ENCODE measurements at places on chromosomes 12 and 14.

DNA sequence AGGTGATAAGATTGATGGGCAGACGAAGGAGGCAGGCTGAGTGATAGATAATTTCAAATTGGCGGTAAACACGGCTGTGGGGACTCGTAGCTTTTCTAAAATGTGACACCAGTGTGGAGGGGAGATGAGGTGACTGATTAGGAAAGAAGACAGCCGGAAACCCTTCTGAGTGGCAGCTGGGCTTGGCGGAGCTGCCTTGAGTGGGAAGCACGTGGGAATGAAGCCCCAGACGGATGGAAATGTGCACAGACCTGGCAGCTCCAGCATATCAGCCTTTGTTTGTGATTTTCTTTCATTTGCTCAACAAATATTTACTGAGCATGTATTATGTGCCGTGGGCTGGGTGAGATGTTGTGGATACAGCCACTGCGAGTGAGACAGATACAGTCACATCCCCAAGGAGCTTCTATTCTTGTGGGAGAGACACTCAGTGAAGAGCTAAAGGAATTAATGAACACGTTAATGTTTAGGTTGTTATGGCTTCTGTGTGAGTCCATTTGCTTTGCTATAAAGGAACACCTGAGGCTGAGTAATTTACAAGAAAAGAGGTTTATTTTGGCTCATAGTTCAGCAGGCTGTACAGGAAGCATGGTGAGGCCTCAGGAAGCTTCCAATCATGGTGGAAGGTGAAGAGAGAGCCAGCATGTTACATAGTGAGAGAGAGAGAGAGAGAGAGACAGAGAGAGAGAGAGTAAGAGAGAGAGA is 65.5 kb upstream of the LHX5 start:
- no peak for DNase-seq

GRCh38 chr12:116376354-116377193 is 99.1 kb upstream of the MED13L start:
- DNase-seq: no peak

DNA sequence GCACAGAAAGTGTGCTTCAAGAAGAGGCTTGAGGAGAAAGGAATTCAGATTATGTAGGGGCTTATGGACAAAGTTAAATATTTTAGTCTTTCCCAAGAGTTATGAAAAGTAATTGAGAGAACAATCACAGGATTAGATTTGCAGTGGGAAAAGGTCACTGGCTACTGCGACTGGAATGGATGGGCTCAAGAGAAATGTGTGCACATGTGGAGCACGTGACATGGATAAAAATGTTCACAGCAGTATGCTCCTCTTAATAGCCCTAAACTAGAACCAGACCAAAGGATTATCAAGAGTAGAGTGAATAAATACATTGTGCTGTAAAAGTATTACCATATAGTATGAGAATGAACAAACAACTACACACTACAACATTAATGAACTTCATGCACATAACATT is 78.1 kb downstream of the ABCD2 start:
- DNase-seq: no peak

GRCh38 chr12:65586796-65587195 is 237.5 kb upstream of the HMGA2 start:
- DNase-seq: no peak

DNA sequence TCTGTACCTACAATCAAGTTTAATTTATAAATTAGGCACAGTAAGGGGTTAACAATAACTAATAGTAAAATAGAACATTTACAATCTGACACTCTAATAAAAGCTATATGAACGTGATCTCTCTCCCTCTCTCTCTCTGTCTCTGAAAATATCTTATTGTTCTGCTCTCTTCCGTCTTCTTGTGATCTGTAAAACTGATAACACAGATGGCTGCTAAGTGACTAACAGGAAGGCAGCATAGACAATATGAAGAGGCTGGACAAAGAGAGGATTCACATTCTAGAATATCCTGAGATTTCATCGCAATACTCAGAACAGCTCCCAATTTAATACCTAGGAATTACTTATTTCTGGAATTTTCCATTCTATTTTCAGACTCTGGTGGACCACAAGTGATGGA is 827.2 kb downstream of the FLRT2 start:
- no peak for DNase-seq

DNA sequence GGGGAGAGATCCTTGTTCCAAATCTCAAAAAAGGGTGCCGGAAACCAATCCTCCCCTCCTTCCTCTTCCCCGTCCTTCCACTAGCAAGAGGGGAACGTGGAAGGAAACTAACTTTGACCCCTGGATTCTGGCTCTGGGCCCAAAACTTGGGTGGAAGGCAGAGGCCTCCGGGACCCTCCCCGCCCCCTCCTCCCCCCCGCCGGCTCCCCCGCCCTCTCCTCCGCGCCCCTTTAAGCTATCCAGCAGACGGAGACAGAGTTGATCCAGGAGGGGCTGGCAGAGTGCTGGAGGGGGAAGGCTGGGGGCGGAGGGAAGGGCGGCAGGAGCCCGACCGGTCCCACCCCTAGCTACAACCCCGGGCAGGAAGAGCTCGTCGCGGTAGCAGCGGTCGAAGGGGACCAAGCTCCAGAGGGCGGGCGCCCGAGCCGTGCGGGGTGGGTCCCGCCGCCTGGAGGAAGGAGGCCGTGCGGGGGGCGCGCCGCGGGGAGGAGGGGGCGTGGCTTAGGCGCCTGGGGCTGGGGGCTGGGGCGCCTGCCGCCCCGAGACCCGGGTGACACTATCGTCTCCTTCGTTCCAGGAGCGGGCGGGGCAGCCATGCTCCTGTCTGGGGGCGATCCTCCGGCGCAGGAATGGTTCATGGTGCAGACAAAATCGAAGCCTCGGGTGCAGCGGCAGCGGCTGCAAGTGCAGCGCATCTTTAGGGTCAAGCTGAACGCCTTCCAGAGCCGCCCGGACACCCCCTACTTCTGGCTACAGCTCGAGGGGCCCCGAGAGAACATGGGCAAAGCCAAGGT is at the start of gene NYNRIN:
NYNRIN (plus strand) TSS at position 351 of the 794 bp plus-strand sequence; CDS start at position 595, 244 bp downstream.
- no peak for DNase-seq

- DNase-seq: no peak
Observed at GRCh38 chr14:91405241-91405721, 12.3 kb downstream of the CCDC88C start.

- peak; percentile 66 for DNase-seq
Observed at GRCh38 chr12:46661110-46661845, 164.5 kb downstream of the SLC38A4 start.

DNA sequence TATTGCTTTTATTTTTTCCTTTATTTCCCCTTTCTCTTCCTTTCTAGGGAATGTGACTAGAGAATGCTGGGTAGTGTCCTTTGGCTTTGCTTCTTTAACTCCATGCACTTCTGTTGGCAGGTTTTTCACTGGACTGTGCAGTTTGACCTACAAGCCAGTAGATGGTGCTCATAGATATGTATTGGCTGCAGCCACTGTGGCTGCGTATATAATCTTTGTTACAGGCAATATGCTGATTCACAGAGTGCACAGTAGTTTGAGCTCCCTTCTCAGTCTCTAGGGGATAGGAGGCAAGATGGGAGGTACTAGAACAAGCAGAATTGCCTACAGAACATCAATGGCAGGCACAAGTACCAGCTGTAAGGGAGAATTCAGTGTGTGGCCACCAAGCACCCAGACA is 503.5 kb downstream of the LRFN5 start:
- DNase-seq: no peak

GRCh38 chr12:69027411-69027881 is 94.5 kb upstream of the CPM start:
- no peak for DNase-seq

DNA sequence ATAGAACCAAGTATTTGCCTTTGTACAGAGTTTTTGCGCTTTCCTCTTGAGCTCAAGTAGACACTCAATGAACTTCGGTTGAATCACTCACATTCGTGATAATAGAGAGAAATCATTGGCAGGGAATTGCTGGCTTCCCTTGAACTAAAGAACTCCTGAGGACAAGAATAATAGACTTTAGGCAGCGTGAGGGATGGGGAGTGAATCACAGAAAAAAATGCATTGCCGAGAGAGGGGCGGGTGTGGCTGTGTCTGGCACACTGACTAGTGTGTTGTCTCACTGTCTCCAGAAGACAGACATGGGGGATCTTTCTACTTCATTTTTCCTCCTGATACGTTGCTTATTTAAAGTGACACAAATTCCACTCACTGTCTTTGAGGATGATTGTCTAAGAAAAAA is 805.2 kb downstream of the BCL11B start:
- no peak for DNase-seq

- DNase-seq: no peak
Observed at GRCh38 chr12:12546314-12546772, 16.3 kb downstream of the DUSP16 start.

- DNase-seq: no peak
Observed at GRCh38 chr14:104973385-104974145, 4.6 kb downstream of the AHNAK2 start.

DNA sequence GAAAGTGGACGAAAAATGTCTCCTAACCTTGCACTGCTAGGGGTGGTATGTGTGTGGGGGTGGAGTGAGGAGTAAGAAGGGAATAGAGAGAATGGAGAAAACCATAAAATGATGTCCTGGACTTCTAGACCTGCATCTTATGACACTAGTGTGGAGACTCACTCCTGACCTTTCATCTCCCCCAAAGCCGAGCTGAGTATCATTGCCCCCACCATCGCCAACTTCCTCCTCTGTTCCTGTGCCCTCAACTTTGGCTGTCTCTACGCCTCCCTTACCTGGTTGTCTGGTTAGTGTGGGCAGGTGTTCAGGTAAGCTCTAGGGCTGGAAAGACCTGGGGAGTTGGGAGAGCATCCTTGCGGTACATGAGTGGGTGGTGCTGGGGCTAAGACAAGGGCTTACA is 4.5 kb upstream of the KLHL33 start:
- no peak for DNase-seq

GRCh38 chr14:50860478-50861086 is 11.3 kb upstream of the ABHD12B start:
- DNase-seq: peak; percentile 52

GRCh38 chr12:47216150-47216677 is 136.5 kb upstream of the AMIGO2 start:
- DNase-seq: no peak

DNA sequence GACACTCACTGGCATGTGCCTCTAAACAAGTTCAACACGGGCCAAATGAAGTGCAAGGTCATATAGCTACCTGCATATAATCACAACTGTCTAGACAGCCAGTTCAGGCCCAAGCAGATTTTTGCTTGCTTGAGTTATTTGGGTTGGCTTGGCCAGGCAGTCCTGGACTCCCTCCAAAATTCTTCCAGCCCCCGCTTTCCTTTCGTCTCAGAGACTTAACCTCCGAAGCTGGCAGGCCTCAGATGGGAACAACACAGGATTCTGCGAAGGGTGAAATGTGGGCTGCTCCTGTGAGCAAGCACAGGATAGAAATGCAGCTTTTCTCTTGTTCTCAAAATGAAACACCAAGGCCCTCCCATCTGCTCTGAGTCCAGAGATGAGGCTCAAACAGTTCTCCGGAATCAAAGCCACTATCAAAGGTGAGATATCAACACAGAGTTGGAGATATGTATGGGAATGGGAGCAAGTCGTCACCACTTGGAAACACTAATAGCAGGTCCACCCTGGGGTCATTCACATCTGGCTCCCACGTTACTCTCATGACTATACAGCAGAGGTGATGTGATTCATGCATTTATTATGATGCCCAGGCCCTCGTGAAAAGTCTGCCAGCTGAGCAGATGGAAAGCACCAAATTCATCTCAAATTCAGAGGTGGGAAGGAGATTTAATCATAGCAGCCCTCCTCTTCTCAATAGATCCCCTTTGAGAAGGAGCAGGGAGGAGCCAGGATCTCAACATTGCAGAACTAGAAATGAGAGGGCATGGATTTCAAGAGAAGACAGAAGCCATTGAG is 389.8 kb downstream of the NUAK1 start:
- DNase-seq: no peak

DNA sequence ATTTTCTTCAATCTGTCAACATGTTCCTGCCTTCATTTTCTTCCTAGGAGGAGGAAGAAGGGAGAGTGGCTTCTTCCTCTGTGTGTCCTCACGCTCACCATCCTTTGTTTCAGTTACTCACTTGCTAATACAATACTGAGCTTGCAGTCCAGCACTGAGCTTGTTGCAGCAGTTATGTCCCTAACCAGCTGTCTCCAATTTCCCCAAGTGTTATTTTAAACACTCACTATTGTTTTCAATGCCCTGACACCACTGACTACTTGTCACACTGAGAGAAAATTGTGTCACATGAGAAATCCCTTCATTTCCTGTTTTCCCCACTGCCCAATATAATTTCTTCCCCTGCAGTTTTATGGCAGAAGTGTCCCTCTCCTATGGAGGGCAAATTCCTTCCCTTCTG is 53.4 kb downstream of the HSD17B6 start:
- DNase-seq: no peak

DNA sequence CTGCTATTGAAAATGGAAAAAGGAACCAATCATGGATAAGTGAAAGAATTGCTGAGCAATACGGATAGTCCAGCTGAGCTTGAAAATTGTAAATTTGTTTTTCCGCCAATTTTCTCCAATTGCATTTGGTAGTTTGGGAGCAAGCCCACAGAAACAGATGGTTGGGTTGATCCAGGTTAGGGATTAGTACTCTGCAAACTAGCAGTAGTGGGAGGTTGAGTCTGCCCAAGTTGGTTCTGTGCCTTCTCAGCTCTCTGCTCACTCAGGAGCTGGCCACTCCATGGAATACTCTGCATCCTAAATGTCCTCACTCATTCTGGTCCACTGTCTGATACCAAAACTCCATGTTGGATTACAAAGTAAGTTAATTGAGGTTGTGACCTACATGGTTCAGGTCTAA is 361.1 kb upstream of the ATP2B1 start:
- no peak for DNase-seq

DNA sequence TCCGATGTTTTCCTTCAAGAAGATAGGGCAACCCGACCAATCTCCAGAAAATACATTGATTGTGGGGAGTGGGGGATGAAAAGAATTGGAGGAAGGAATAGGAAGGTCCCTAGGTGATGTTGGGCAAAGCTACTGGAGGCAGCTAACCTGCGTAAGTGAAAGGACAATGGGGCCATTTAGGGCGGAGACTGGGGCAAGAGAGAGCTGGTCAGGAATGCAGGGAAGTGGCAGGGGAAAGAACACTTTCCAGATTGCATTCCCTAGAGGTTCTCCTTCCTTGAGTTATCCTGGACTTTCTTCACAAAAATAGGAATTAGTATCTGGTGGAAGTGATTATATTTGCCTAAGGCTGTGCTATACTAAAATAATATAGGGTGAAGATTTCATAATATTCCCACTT is 151.8 kb upstream of the HMGA2 start:
- DNase-seq: no peak

GRCh38 chr14:61322011-61322798 is 826 bp downstream of the PRKCH start:
- DNase-seq: no peak

DNA sequence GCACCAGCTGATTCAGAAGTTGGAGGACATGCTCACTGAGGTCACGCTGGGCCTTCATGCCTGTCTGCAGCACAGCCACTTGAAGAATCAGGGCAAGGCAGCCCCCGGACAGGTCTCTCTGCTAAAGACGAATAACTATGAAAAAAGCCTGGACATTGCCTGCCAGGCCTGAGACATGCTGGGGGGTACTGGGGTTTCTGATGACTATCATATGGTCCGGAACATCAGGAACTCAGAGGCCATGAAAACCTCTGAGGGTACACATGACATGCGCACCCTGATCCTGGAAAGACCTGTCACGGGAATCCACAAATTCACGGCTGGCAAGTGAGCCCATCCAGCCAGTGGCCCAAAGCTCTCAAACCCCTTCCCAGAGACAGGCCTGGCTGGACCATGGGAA is 8.8 kb upstream of the C12orf42 start:
- DNase-seq: no peak

- DNase-seq: no peak
Observed at GRCh38 chr12:76558684-76559399, 729 bp downstream of the OSBPL8 start.
